ENCODE measurements at places on chromosomes 13 and 19.

GRCh38 chr19:7883105-7883504 lies 5.2 kb upstream of the LRRC8E start:
- no peak for DNase-seq

DNA sequence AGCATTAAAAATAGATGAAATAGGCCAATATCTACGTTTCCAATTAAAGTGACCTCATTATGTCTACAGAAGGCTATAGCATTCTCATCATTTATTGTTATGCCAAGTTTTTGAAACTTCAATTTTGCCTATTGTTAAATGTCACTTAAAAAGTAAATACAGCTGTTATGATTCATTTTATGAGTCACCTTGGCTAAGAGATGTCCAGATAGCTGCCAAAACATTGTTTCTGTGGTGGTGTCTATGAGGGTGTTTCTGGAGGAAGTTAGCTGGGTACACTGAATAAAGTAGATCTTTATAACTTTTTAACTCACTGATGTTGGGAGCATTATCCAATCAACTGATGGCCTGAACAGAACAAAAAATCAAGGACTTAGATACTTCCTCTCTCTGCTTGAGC lies 1209.7 kb upstream of the PCDH9 start:
- no peak for DNase-seq

DNA sequence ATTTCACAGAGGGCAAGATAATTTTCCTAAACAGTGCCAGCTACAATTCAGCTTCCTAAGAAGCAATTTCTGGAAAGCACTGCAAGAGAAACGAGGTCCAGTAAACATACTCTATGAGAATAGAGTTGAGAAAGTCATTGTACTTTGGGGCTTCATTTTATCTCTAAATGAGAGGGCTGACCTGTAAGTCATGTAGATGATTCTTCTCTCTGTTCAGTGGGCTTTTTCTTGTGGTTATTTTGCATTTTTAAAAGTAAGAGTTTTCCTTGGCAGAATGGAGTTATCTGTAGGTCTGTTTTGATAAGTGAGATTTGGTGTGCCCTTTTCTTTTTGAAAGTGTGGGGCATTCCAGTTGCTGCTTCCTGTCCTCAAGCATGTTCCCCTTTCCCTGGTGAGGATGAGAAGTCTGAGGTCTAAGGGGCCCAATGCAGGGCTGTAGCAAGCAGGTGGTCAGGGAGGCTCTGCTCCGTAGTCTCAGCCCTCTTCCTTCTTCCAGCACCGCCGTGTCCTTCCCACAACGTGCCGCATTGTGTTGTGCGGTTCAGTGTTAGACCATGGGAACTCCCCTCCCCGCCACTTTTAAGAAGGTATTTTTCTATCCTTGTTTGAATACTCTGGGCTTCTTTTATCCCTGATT lies 86.3 kb downstream of the ARHGEF7 start:
- DNase-seq: no peak

DNA sequence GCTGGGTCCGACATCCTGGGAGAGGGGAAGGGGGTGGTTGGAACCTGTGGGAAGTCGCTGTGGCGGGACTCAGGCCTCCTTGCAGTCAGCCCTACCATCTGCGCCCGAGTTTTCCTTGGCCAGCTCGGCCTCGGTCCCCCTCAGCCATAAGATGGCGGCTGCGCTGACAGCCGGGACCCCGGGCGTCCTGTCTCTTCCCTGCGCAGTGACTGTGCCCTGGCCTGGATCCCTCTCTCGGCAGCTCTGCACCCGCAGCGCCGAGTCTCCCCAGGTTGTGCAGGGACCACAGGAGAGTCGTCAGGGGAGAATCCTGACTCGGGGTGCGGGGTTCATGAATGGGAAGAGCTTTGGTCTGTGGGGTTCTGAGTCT lies 345 bp downstream of the ZNF257 start:
- no peak for DNase-seq

DNA sequence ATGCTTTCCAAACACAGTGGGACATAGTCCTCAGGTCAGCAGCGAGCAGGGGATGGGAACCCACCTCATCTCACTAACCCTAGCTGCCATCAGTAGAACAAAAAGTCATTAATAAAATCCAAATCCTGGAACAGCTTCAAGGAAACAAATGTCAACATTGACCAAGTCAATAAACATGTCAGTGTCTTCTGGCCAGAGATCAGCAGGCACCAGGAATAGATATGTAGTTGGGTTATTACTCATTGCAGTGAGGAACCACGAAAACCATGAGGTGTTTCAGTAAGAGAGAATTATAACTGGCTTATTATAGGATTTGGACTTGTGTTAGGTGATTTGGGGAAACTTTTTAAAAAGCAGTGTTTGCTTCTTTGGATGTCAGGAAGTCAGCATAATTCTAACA lies 17.1 kb upstream of the CD33 start:
- no peak for DNase-seq

- no peak for DNase-seq
Measured at GRCh38 chr13:32802159-32802558, 214.1 kb upstream of the KL start.

GRCh38 chr19:17977488-17977887 lies 10.6 kb downstream of the KCNN1 start:
- no peak for DNase-seq

GRCh38 chr13:75049735-75050335 lies 432.1 kb downstream of the TBC1D4 start:
- no peak for DNase-seq

DNA sequence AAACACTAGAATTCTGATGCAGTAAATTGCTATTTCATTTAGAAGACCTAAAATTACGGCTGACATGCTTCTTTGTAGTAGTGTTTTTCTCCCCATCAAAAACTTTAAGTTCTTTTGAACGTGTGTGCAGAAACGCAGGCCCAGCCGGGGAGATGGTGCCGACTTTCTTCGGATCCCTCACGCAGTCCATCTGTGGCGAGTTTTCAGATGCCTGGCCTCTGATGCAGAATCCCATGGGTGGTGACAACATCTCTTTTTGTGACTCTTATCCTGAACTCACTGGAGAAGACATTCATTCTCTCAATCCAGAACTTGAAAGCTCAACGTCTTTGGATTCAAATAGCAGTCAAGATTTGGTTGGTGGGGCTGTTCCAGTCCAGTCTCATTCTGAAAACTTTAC lies 98.3 kb downstream of the TNFRSF19 start:
- no peak for DNase-seq

GRCh38 chr13:78241278-78241919 lies 322.8 kb upstream of the EDNRB start:
- DNase-seq: no peak

- DNase-seq: no peak
Measured at GRCh38 chr13:96415831-96416385, 326.0 kb downstream of the HS6ST3 start.

GRCh38 chr13:43953370-43953769 lies 73.7 kb downstream of the LACC1 start:
- DNase-seq: no peak

GRCh38 chr13:36536546-36536945 lies 104.3 kb downstream of the CCNA1 start:
- DNase-seq: no peak

DNA sequence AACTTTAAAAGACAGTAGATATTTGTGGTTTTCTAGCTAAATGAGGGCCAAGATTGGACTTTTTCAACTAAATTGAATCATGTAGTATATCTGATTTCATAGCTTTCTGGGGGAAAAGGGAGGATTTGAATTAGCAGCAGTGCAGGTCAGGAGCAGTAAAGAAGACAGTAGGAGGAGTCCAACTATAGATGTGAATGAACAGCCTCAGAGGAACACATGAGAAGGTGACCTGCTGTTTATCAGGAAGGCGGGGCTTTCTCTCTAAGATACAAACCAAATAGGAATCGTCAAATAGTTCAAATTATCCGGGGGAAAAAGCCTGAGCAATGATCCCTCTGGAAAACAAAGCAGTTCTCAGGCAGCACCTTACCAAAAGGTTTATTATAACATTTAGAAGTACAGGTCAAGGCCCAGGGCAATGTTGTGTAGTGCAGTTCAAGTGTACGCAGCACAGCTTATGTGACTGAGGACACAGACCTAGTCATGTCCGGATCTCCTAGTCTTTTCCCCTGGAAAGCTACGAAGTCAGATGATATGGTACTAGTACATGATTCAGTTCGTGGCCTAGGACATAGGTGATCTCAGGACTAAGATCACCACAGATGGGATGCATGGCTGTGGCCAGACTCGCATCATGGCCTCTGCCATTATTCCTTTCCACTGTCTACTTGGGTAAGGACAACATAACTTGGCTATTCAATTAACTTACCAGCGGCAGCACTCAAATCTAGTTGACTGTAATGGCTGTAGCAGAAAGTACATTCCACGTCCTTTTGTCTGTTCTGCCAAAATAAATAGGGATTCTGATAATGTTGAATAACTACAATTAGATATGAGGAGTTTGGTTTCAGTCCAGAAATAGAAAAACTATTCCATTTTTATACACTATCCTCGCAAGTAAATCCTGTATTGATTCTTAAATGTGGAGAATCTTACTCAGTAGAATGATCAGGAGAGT lies 40.3 kb downstream of the MPHOSPH8 start:
- DNase-seq: no peak

- no peak for DNase-seq
Measured at GRCh38 chr13:51719394-51719793, 84.6 kb downstream of the DHRS12 start.

Data from GM18507 (cell line).